Inflammatory macrophage (primary cell): ENCODE measurements at places on chromosomes 13 and 19.

- no peak for DNase-seq
Measured at GRCh38 chr19:42091300-42091699, 15.3 kb downstream of the ZNF574 start.

DNA sequence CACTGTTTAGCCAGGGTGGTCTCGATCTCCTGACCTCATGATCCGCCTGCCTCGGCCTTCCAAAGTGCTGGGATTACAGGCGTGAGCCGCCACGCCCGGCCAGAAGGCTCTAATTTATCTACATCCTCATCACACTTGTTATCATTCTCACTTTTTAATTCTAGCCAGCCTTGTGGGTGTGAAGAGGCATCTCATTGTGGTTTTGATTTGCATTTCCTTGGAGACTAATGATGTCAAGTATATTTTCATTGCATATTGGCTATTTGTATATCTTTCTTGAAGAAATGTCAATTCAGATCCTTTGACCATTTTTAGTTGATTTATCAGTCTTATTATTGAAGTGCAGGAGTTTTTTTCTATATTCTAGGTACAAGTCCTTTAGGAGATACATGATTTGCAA lies 27.7 kb upstream of the HIF3A start:
- DNase-seq: no peak

GRCh38 chr13:94709001-94709834 lies 3.1 kb downstream of the SOX21 start:
- no peak for DNase-seq

- no peak for DNase-seq
Measured at GRCh38 chr13:113819731-113820715, 43.9 kb downstream of the GAS6 start.

DNA sequence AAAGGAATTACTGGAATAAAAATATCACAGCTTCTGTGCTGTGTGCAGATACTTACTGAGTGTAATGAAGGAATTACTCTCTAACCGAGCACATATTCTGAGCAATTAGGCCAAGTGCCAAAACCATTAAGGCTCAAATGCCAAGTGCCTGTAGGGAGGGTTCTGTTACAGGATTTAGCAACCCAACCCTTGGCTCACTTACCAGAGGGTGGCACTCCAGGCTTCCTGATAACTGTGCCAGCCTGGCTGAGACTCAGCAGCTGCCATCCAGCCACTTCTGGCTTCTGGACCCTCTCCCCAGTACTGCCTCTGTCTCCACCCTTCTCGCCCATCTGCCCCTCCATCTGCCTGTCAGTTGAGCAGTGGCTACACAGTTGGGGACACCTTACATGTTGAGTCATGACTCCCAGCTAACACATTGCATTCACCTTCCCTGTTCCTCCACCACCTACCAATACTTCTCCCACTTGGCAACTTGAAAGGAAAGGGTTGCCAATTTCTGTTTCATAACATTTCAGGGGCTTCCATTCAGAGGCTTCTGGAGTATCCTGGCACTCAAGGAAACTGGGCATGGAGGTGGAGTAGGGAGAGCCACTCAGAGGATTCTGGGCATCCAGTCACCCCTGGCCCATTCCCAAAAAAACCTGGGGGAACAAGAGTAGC lies 110.5 kb downstream of the COG6 start:
- DNase-seq: no peak

DNA sequence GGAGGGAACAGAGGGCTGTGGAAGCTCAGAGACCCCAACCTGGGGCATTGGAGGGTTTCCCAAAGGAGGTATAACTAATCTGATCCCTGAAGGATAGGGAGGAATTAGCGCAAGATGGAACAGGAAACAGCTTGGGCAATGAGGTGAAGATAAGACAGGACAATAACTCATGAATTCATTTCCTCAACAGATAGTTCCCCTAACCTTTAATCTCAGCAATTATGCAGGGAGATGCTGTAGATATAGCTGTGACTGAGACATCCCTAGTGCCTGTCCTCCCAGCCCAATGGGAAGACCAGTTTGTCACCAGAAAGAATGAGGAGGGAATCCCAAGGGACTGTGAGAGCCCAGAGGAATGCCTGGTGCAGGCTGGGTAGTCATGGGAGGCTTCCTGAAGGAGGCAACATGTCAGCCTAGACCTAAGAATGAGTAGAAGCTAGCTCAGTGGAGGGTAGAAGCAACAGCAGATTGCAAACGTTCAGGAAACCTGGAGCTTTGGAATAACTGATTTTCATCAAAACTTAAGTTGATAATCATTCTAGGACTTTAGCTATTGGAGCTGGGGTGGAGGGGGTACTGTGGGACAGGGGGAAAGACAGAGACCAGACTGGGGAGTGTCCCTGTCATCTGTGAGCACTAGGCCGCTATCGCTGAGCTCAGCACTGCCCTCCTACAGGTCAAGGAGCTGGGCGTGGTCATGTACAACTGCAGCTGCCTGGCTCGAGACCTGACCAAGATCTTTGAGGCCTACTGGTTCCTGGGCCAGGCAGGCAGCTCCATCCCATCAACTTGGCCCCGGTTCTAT lies 18.8 kb downstream of the HIPK4 start:
- DNase-seq: no peak

GRCh38 chr19:43759515-43759914 lies 4.8 kb upstream of the SMG9 start:
- peak; percentile 28 for DNase-seq

GRCh38 chr19:50548191-50549058 lies 19.8 kb downstream of the LRRC4B start:
- no peak for DNase-seq

DNA sequence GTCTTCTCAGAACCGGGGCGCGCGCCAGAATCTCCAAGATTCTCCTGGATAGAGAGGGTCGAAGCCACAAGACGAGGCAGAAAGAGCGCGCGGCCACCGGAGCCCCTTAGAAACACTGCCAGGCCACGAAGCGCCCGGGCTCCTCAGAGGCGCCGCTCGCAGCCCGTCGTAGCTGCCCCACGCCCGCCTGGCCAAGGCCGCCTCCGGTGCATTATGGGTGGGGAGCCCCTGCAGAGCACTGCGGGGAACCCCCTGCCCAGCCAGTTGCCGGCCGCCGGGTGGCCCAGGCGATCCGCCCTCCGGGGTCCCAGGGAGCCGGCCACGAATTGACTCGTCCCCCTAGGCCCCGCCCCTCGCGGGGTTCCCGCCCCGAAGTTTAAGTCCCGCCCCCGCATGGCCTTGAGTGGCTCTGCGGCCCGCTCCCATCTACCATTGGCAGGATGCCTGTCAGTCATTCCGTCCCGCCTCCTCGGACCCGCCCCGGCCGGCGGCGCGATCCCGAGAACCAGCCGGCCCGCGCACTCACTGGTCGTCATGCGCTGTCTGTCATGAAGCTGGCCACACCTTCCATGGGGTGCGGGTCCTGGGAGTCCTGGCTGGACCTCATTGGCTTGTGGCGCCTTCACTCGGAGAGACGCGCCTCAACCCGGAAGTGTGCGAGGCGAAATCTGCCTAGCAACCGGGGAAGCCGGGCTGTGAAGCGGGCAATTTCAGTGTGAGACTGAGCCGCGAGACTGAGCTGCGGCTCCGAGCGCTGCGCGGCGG lies 20.2 kb upstream of the GATAD2A start:
- peak; percentile 100 for DNase-seq

DNA sequence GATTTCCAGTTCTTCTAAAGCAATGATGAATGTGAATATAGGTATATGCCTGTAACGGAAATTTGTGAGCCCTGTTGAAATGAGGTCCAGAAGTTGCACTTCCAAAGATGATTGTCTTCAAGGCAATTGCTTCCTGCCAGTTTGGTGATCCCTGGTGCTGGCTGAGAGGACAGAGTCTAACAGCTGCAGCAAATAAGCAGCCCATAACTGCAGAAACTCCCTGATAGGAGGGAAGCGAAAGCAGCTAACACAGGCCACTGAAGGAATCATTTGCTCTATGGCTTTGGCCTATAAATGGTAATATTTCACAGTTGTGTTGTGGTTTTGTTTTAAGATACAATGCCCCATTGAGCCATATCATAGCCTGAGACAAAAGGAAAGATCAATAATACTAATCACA lies 451.5 kb upstream of the MIR17HG start:
- no peak for DNase-seq

DNA sequence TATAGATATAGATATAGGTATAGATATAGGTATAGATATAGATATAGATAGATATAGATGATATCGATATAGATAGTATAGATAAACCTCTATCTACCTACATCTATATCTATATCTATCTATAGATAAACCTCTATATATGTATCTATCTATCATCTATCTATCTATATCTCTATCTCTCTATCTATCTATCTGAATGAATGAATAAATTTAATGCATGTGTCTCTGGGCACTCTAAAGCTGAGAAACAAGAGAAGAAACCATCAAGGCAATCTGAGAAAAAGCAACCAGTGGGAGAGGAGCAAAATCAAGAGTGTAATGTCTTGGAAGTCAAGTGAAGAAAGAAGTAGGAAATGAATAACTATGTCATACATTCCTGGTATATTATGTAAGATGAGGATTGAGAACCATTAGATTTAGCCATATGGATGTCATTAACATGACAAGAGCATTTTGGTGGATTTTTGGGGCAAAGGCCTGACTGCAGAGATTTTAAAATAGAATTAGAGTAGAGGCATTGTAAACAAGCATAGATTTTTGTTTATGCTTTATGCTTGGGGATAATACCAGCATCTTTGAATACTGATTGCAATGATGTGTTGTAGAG lies 1262.7 kb upstream of the MIR17HG start:
- DNase-seq: no peak

- no peak for DNase-seq
Measured at GRCh38 chr13:86932776-86933334, 738.3 kb upstream of the SLITRK5 start.

- no peak for DNase-seq
Measured at GRCh38 chr19:18193388-18194180, 566 bp downstream of the MPV17L2 start.

- no peak for DNase-seq
Measured at GRCh38 chr19:2771786-2772674, 11.0 kb downstream of the SGTA start.

GRCh38 chr19:10260141-10260584 lies 8.1 kb downstream of the MRPL4 start:
- no peak for DNase-seq

DNA sequence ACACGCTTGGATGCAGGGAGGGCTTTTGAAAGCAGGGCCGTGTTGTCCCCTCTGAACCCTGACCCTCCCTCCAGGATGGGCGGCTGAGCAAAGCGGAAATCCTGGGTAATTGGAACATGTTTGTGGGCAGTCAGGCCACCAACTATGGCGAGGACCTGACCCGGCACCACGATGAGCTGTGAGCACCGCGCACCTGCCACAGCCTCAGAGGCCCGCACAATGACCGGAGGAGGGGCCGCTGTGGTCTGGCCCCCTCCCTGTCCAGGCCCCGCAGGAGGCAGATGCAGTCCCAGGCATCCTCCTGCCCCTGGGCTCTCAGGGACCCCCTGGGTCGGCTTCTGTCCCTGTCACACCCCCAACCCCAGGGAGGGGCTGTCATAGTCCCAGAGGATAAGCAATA lies 15.2 kb downstream of the RCN3 start:
- DNase-seq: no peak

GRCh38 chr19:40392123-40392522 lies 2.1 kb upstream of the HIPK4 start:
- no peak for DNase-seq

- no peak for DNase-seq
Measured at GRCh38 chr19:50803633-50804419, 13.6 kb downstream of the ACP4 start.

DNA sequence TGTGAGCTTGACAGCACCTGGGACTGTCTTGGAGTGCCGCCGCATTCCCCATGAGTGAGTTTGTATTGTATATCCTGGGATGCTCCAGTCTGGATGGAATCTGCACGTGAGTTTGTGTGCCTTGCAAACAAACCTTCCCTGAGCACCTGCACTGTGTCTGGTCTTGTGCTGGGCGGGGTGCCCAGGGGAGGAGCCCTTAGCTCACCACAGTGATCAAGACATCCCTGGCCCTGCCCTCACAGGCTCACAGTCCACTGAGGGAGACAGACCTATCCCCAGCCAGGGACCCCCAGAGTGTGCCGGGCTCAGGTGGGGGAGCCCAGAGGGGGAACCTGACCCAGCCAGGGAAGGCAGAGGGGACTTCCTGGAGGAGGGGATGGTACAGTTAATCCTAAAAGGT lies 1.7 kb upstream of the BCAM start:
- no peak for DNase-seq
